ENCODE measurements at places on chromosomes 1 and 21.

GRCh38 chr1:10525208-10525607 lies 50.5 kb downstream of the PEX14 start:
- DNase-seq: no peak

- peak; percentile 14 for DNase-seq
Measured at GRCh38 chr1:58162952-58163550, 383.5 kb downstream of the OMA1 start.

DNA sequence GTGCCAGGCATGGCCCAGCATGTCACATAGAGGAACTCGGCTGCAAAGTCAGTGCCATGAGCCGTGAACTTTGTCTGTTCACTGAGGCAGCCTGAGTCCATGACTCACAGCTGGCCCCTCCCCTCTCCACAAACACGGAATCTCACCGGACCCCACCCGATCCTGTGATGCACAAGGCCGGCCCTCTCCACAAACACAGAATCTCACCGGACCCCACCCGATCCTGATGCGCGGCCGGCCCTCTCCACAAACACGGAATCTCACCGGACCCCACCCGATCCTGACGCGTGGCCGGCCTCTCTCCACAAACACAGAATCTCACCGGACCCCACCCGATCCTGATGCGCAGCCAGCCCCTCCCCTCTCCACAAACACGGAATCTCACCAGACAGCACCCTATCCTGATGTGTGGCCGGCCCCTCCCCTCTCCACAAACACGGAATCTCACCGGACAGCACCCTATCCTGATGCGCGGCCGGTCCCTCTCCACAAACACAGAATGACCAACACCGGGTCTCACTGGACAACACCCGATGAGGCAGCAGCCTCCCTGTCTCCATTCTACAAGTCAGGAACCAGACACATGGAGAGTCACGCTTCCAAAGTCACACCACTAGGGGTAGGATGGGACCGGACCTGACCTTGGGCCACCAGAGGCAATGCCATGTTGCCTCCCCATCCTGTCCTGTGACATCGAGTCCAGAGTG lies 39.6 kb upstream of the GPR153 start:
- no peak for DNase-seq

- DNase-seq: no peak
Measured at GRCh38 chr1:228401782-228402640, 4.6 kb downstream of the TRIM11 start.

- DNase-seq: no peak
Measured at GRCh38 chr1:222331340-222331739, 216.6 kb downstream of the HHIPL2 start.

DNA sequence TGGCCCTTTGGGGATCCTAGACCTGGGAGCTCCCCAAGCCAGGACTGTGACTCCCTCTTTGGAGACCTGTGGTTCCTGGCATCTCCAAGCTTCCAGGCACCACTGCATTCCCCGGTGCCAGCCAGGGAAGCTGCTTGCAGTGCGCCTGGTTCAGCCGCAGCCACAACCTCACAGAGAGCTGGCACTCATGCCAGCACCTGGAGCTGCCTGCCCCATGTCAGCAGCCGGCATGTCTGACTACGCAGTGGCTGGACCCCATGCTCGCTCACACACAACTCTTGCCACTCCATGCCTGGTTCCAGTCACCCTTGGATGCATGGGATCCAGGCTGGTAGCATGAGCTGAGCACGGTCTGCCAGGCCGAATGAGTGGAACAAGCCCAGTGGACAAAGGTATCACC lies 426.6 kb downstream of the LRRIQ3 start:
- no peak for DNase-seq

All from activated CD4-positive, alpha-beta T cell treated with anti-CD3 and anti-CD28 coated beads for 48 hours (primary cell).